ENCODE measurements at places on chromosomes 16 and 17.
A peak's percentile ranks its signal among the peaks of the same experiment; 100 is the strongest.

DNA sequence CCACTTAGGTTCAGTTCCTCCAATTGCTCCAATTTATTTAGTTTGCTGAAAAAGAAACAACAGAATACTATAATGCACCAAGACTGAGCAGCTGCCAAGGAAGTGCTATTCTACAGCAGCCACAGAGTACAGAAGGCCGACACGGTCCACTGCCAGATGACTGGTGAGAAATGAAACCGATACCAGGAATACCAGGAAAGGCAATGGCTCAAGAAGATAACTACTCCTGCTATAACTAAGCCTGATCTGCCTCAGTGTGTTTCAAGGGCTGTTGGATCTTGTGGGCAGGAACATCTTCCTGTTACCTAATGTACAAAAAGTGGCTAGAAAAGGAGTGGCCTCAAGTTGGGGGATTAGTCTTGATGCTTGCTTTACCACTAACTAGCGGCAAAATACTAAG lies 32.8 kb downstream of the MARVELD3 start:
- no peak for DNase-seq

DNA sequence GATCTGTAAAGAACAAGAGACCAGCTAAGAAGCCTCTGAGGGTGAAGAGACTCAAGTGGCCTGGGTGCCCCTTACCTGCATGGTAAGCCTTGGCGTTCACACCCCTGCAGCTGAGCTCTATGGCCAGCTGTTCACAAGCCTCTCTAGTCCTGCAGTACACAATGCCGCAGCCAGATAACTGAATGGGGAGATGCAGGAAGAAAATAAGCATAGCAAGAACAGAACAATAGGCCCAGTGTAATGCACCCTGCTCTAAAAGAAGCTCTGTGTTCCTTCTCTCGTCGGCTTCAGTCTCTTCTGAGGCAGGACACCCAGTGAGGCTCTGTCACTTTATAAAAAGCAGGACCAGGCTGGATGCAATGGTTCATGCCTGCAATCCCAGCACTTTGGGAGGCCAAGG lies 5.4 kb downstream of the RECQL5 start:
- no peak for DNase-seq

- DNase-seq, result no peak
Observed at GRCh38 chr16:21260870-21261791, 17.0 kb downstream of the CRYM start.

DNA sequence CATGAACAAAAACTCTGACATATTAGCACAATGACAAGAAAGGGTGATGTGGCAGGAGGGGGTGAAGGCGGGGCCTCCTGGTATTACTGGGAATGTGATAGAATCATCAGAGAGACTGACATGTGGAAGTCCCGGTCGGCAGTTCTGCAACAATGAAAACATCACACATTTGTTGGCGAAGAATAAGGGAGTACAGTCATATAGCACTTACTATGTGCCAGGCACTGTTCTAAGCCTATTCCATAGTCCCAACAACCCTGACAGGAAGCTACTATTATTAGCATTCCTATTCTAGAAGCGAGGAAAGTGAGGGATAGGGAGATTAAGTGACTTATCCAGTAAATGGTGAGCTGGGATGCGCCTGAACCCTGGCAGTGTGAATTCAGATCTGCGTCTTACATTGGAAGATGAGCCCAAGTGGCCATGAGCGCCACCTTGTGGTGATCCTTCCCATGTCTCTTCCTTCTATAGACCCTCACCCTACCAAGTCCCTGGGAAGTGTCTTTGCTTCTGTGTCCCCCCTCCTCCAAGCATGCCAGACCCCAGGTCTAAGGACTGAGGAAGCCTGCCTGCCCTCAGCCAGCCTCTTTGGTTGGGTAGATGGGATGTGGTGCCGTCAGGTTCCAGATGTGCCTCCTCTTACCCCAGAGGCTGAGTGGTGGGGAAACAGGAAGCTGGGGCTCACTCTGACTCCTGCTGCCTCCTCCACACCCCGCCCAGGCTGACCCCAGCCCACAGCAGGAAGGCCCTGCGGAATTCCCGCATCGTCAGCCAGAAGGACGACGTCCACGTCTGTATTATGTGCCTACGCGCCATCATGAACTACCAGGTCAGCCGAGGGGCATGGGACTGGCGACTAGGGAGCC lies 14.0 kb downstream of the FMNL1 start:
- DNase-seq, result peak; percentile 89

GRCh38 chr16:19115148-19116021 lies 1.6 kb downstream of the ITPRIPL2 start:
- DNase-seq, result no peak
